ENCODE measurements at places on chromosomes 3 and 15. TPM values are rescaled to one million over a fixed set of nuclear protein-coding genes. Genes with fewer than 3 reads are reported as not detected.

- no peak for DNase-seq
Observed at GRCh38 chr15:80591938-80592825, 102.9 kb upstream of the ABHD17C start.

DNA sequence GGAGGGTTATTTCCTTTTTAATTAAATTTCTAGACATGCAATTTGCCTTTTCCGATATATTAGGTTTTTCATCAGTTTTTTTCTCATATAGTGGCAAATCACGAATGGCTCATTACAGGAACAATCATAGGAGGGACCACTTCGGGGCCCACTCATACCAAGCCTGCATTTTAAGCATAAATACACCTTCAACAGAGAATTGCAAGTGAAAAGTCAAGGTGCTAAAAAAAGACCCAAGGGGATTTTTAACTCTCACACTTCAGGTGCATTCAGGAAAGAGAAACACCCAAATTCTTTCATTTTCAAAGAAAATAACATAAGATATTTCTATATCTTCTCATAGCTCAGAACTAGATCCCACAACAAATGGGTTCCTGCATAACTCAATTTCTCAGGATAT lies 979.6 kb upstream of the NR2F2 start:
- DNase-seq, result no peak

GRCh38 chr3:125302932-125303331 lies 72.2 kb downstream of the ZNF148 start:
- no peak for DNase-seq

DNA sequence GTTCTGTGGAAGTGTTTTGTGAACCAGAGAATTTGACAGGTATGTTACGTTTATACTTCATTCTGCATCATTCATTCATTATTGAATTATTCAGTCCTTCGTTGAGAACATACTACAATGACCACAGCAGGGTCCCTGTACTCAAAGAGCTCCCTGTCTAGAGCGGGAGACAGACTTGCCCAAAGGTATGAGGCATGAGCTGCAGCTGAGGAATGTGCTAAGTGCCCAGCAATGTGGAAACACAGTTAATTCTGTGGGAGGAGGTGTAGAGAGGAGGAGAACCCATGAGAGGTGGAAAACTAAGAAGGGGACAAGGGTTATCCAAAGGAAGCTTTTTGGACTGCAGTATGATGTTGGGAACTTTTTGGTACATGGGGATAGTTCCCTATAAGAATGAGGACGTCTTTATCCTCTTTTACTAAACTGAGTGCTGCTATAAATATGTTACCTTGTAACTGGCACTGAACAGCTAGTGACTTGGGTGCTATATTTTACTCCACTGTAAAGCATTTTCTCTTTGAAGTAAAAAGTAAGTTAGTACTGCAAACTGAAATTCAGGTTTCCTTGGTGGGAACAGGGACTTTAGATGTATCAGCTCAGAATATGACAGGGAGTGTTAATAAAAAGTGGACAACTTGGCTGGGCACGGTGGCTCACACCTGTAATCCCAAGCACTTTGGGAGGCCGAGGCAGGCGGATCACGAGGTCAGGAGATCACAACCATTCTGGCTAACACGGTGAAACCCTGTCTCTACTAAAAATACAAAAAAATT lies 5.7 kb downstream of the SMAD3 start:
- DNase-seq, result no peak

- no peak for DNase-seq
Observed at GRCh38 chr3:48459331-48459730, 12.8 kb downstream of the ATRIP start.

GRCh38 chr3:184039414-184039813 lies 7.9 kb downstream of the HTR3D start:
- no peak for DNase-seq

DNA sequence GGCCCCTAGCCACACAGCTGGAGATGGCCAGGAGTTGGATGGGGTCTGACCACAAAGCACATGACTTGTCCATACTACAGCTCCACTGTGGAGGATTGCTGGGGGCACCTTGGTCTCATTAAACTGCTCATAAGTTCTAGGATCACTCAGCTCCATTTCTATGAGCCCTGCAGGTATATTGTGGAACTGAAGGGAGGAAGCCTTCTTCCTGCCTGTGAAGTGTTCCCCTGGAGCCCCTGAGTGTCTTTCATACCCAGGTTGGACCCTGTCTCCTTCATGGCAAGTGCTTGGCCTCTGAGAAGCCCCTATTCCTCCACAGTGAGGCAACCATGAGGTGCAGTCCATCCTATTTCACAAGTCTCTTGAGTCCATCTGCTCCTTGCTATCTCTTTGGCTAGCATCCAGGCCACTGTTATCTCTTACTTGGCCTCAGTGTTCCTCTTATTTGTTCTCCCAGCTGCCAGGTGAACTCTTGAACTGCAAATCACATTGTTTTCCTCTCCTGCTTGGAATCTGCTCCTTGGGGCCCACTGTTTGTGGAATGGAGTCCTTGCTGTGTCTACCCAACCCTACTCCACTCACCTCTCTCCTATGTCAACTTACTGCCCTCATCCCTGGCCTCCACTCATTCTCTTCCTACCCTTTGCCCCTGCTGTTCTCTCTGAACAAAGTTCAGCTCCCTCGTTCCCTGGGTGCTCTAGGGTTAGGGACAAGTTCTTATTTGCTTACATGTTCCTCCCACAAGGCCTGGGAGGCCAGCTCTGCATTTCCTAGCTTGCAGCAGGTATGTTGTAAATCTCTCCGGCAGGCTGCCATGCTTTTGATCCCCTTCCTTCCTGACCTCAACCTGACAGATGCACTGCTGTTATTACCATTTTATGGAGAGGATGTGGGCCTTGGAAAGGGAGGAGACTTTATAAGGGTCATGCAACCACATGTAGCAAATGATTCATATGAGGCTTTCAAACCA lies 1.2 kb downstream of the ACOX2 start:
- DNase-seq, result no peak

GRCh38 chr3:126525853-126526667 lies 2.1 kb downstream of the CHST13 start:
- no peak for DNase-seq

- no peak for DNase-seq
Observed at GRCh38 chr15:100330221-100330620, 11.6 kb downstream of the ADAMTS17 start.

GRCh38 chr15:68821841-68822381 lies 1.2 kb upstream of the ANP32A start:
- DNase-seq, result no peak

DNA sequence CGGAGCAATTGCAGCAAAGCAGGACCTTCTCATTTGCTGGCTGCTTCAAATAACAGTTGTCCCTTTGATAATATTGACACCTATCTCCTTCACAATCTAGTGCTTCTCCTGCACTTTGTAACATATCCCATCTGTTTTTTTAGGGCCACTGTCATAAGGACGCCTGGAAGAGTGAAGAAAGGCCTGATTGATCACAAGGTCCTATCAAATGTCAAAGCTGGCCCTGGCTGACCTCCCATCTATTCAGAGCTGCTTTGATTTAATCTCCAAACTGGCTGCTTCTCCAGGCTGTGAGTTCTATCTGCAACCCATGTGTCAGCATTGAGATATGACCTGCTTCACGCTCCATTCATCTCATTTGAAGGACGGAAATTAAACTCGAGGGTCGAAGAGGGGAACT lies 601.2 kb upstream of the KCNMB2 start:
- DNase-seq, result no peak

DNA sequence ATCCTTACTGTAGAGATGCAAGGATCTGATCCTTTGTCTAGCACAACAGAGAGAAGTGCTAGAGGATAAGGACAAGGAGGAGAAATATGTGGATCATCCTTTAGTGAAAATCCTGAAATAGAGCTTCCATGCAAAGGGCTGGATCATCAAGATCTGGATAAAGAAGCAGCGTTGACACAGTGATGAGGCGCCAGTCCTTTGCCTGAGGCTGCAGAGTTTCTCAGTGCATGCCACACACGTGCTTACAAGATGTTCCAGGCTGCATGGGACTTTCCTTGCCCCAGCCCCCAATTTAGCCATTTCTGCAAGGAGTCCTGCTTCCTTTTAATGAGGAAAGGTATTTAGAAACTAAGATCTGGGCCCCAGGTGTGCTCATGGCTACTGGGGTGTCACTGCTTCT lies 7.2 kb upstream of the ABTB1 start:
- DNase-seq, result no peak

GRCh38 chr3:132444383-132444782 lies 27.1 kb downstream of the DNAJC13 start:
- no peak for DNase-seq

DNA sequence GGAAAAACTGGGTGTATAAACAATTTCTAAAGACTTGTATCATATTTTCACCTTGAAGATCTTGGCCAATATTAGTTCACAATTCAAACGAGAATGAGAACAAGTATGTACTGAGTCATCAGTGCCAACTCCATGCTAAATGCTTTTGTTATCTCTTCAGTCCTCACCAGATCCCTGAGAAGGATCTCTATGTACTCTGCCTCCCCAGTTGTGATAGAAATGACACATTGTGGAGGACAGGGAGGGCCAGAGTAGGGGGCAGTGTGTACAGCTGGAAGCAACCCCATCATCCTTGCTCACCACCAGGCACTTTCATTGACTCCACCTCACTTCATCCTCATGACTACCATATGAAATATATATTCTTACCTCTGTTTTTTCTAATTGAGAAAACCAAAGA lies 353.7 kb upstream of the SOX2 start:
- DNase-seq, result no peak

DNA sequence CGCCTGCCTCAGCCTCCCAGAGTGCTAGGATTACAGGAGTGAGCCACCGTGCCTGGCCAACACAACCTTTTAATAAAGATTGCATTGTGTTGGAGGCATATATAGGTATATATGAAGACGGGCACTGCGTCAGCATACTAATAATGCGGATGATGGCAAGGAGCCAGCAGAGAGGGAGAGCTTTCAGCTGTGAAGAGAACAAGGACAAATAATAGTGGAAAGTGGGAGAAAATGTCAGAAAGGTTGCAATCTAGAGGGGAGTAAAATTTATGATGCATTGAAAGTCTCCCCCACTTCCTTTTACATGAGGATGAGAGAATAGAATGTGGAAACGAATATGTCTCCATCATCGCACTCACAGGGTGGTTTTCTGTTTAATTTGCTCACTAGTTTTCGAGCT lies 170.5 kb upstream of the TBL1XR1 start:
- DNase-seq, result no peak

- DNase-seq, result no peak
Observed at GRCh38 chr3:67854663-67855062, 200.3 kb upstream of the SUCLG2 start.

DNA sequence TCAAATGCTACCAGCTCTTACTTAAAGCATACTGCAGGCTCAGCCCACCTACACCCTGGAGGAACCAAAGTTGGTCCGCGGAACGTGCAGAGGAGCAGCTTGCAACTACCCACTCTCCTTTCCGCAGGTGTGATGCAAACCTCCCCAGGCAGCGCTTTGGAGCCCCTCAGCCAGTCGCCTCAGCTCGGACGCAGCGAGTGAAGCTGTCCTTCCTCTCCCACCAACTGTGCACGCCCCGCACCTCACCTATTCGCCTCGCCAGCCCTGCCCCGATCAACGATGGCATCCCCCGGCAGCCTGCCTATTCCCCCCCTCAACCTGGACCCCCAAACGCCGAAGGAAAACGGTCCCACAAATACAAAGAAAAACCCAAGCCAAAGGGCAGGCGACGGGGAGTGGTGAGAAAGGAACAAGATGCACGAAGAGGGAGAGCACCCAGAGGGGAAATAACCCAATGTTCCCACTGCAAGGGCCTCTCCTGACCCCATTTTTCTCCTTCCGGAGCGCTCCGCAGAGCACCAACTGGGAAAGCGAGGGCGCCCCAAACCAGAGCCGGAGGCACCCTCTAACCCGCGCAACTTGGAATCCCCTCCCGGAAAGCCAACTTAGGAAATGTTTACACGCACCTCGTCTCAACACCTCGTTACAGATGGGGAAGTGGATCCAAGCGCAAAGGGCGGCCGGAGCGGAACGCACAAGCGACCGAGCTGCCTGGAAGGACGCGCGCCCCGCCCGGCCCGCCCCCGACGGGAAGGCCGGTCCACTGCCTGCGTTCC lies 665 bp downstream of the GLB1 start:
- DNase-seq, result peak; percentile 30

DNA sequence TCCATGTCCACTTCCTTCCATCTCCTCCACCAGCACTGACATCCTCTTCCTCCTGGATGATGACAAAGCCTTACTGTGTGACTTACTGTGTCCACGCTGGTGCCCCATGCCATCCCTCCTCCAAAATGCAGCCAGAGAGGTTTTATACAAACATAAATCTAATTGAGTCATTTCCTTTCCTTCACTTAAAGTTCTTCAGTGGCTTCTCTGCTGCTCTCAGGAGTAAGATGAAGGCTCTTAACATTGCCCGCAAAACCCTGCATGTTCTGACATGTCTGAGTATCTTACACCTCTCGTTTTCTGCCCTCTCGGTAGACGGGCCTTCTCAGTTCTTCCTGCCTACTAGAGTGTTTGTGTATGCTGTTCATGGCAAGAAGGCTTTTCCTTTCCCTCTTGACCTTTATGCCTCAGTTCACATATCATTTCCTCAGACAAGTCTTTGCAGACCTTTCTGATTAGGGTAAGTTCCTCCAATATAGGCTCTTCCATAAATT lies 175.5 kb downstream of the CFAP20DC start:
- no peak for DNase-seq

- DNase-seq, result no peak
Observed at GRCh38 chr15:92687195-92687602, 31.6 kb upstream of the FAM174B start.

DNA sequence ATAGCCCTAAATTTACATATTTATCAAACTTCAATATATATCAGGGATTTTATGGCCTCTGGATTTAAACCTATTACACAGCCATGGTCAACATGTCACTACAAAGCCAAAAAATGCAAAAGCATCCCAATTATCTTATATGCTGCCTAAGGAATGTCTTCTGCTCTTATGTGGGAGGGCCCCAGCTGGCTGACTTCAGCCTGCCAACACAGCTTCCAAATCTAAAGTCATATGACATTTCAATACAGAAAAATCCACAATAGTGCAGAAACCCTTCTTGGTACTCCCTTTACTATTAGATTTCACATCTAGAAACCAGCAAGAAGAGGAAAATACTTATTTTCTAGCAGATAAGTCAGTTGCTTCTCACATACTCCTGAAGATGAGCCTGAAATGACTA lies 6.4 kb downstream of the PFN2 start:
- DNase-seq, result no peak

GRCh38 chr3:143302638-143303171 lies 183.1 kb downstream of the CHST2 start:
- no peak for DNase-seq

GRCh38 chr15:37220949-37221670 lies 120.8 kb upstream of the MEIS2 start:
- DNase-seq, result no peak

The ATP10A gene
- total RNA-seq, result 2.4 TPM

The NKIRAS1 gene
- 5.3 TPM for total RNA-seq

The NR1I2 gene
- total RNA-seq, result 0.14 TPM

The ADGRG7 gene
- 0.14 TPM for total RNA-seq

The KIF7 gene
- 2.7 TPM for total RNA-seq

The TRPM7 gene
- 31.9 TPM for total RNA-seq

The GXYLT2 gene
- total RNA-seq, result 6.6 TPM

The FHIT gene
- total RNA-seq, result 13.2 TPM

The NPAP1 gene
- total RNA-seq, result under 0.01 TPM

The WDR72 gene
- total RNA-seq, result 0.28 TPM

The SAMMSON gene
- total RNA-seq, result under 0.01 TPM

Data from thymus (tissue), 14 donors.